ENCODE measurements at places on chromosomes 4 and X.

DNA sequence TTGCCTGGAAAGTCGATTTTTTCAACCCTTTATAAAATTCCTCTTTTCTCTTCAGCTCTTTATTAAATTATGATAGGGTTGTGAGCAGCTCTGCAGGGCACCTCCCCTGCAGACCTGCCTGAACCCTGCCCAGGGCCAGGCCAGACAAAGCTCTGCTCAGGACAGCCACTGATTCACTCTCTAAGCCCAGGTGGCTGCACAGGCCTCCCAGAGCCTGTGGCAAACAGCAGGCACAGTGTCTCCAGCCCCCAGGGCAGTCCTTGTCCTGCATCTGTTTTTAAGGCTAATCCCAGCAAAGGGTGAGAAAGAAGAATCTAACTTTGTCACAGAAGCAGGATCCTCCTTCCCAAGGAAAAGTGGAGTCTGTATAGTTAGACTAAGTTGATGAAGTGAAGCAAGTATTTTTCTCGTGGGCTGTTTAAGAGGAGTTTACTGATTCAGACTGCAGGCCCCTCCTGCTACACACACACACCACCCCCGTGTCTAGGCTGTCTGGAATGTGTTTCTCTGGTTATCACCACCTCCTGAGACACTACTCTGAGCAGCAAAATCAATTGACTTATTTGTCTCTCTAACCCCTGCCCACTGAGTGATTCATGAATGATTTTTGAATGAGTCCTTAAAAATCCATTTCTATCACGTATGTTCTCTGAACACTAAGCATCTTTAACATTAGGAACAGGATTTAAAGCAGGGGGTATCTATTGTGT, 101.7 kb downstream of the CHIC2 start:
- no peak for DNase-seq

DNA sequence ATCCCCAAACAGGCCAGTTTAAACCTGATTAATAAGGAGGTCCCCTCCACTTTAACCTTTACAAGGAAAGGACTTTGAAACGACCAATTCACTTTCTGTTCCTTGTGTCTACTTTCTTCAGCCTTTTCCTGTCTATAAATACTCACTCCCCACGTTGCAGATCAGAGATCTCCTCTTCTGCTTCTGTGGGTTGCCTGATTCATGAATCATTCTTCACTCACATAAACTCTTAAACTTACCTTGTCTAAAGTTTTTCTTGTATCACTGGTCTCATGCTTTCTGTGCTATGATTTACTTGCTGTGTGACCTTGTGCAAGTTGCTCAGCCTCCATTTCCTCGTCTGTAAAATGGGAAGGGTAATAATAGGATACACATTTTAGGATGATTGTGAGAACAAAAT, 236.1 kb downstream of the QDPR start:
- no peak for DNase-seq

GRCh38 chrX:40013266-40014195, 84.2 kb downstream of the BCOR start:
- DNase-seq = no peak

DNA sequence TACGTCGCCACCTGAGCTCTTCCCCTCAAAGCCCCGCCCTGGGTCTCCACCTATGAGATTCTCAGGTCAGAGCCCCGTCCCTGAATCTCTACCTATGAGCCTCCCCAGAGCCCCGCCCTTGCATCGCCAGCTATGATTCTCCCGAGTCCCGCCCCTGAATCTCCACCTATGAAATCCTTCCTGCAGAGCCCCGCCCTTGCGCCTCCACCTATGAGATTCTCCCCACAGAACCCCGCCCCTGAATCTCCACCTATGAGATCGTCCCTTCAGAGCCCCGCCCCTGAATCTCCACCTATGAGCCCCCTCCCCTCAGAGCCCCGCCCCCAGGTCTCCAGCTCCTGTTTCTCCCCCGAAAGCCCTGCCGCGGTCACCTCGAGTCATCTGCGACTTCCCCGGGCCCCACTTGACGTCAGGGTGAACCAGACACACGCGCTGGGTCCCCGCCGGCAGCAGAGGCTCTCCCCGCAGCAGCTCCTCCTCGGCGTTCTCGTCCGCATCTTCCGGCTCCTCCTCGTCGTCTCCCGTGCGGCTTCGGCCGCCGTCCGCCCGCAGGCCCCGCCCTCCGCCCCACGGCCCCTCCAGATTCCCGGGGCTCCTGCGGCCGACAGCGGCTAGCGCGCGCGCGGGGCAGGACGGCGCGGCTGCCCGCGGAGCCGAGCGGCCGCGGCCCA, 393 bp downstream of the GTPBP6 start:
- peak; percentile 93 for DNase-seq

DNA sequence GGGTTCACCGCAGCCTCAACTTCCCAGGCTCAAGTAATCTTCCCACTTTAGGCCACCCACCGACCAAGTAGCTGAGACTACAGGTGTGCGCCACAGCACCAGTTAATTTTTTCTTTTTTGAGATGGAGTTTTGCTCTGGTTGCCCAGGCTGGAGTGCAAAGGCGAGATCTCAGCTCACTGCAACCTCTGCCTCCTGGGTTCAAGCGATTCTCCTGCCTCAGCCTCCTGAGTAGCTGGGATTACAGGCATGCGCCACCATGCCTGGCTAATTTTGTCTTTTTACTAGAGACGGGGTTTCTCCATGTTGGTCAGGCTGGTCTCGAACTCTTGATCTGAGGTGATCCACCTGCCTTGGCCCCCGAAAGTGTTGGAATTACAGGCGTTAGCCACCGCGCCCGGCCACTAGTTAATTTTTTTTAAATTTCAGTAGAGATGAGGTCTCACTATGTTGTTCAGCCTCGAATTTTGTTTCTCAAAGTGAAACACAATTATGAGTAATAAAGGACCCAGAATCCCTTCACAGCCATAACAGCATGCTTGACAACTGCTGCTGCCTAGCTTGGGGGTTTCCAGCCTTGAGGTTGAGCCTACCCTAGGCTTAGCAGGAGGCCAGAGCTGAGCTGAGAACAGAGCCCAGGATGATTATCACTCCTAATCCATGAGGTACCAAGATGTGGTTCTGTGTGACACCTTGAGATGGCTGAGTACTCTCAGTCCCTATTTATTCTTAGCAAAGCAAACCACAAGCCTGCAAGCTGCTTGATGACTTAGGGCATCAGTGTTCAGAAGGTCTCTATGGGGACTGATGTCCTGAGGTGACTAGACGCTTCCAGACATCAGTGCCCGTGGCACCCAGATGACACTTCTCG, 41.6 kb upstream of the NKRF start:
- no peak for DNase-seq

DNA sequence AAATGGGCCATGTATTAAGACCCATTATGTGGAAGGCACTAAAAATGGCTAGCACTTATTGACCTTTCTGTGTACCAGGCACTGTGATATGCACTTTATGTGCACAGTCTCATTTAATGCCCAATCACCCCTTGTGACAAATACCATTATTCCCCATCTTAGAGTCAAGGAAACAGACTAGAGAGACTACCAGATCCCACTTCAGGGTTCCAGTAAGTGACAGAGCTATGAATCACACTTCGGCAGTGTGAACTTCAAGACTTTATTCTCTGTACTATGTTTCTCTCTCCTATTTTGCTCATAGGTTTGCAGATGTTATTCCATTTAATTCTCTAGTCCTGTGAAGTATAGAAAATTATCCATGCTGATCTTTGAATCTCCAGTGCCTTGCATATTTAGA, 107.0 kb downstream of the NFKB1 start:
- no peak for DNase-seq

- peak; percentile 20 for DNase-seq
Observed at GRCh38 chr4:72489267-72489666, 79.8 kb downstream of the ADAMTS3 start.

DNA sequence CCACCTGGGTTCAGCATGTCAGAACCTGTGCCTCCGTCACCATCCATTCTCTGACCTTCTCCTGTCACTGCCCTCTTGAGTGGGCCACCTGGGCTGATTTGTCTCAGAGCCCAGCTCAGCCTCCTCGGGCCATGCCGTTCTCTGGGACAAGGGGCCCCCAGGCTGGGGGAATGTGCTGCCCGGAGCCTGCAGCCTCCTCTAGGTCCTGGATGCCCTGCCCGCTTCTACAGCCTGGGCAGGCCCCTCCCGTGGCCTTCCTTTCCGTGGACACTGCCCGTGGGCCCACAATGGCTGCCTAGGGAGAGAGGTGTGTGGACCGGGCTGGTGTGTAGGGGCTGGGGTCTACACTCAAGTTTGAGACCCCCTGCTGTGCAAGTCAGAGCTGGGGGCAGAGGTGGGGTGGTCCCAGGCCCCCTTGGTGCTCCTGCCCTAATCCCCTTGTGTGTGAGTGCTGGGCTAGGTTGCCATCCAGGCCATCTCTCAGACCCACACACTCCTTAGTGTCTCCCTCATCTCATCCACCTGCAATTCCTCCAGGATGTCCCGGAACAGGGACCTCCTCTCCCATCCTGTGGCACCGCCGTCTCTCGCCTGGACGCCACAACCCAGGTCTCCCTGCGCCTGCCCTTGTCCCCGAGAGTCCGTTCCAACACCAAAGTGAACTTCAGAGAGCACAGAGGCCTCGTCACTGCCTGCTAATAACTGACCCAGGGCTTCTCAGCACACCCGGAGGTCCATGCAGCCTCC, 12.4 kb downstream of the PSAPL1 start:
- DNase-seq = no peak

- DNase-seq = no peak
Observed at GRCh38 chrX:49269767-49270248, at the start of gene PPP1R3F. TSS of gene PPP1R3F (plus strand) at chrX:49269793. CDS start at chrX:49269870, 77 bp downstream.

DNA sequence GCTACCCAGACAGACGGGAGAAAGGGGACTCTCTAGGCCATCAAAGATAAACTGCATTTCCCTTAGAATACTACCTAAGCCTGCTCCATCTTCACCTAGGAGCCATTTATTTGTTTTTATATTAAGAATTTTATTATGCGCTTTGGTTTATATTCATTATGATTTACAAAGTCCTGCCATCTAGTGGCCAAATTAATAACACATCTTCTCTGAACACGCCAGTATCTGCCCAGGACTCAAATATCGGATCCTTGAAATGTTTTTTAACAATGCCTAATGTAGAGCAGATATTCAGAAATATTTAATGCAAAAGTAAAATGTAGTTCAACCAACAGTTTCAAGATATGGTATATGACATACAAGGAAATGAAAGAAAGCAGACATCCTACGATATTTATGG, 20.8 kb upstream of the PRPS2 start:
- no peak for DNase-seq

DNA sequence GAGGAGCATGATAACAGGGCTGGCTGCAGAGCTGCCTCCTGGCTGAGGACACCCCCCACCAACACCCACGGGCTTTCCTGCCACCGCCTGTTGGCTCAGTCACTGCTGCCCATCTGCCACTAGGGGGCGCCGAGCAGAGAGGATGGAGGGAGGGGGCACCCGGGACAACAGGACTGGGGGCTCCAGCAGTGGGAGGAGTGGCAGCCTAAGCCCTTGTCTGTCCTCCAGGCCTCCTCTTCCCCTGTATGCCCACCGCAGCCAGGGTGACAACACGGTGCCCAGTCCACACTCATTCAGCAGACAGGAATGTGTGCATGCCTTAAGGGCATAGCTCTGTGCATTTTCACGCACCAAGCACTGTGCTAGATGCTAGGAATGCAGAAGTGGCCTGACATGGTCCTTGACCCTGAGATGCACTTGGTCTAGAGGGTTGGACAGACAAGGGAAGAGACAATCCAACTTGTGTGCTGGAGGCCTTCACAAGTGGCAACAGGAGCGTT, 149.9 kb downstream of the AMMECR1 start:
- no peak for DNase-seq

- no peak for DNase-seq
Observed at GRCh38 chr4:178556796-178557195, 1114.6 kb upstream of the AGA start.

- no peak for DNase-seq
Observed at GRCh38 chr4:180993244-180993836, 1249.9 kb upstream of the TENM3 start.

DNA sequence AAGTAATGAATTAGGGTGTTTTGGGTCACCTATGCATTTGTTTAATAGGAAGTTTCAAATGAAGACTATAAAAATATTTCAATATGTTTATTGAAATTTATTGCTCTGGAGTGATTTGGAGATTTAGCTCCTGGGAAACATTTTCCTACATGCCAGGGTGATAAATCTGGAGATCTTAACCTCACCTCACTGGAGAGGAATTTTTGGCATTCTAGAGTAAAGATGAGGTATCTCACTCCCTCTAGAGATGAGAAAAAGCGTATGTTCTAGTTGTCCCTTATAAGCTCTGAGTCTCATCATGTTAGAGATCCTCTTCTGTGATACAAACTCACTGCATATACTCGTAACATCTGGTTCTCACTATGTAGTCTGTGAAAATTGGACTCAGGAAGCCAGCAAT, 219.0 kb downstream of the KLHL4 start:
- no peak for DNase-seq

DNA sequence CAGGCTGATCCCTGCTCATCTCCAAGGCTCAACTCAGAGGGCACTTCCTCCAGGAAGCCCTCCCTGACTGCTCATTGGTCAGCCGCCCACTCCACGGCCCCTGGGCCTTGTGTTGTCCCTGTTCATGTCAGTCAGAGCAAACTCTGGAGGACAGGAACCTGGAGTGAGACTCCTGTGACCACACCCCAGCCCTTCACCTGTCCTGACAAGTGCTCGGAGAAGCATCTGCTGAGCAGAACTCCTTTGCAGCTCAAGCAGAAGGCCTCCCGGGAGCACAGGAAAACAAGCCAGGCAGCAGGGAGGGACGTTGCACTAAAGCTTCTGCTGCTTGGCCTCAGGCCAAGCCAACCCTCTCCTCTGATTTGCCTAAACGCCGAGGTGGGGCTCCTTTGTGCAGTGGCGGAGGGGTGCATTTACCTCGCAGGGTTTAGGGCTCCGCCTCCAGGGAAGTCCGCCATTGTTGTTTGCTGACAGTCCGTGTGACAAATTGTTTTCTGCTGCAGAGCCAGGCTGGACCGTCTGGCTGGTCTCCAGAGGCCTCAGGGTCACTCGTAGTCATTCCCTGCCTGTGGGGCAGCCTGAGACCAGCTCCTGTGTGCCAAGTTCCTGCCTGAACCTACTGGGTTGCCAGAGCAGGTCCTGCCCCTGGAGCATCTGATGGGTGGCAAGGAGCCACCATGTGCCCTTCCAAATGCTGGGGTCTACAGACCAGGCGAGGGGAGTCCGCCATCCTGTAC, 61.8 kb downstream of the C4orf50 start:
- no peak for DNase-seq

GRCh38 chr4:45172636-45173035, 446.3 kb upstream of the GNPDA2 start:
- DNase-seq = no peak

GRCh38 chr4:153529646-153530045, 63.5 kb downstream of the TMEM131L start:
- no peak for DNase-seq

DNA sequence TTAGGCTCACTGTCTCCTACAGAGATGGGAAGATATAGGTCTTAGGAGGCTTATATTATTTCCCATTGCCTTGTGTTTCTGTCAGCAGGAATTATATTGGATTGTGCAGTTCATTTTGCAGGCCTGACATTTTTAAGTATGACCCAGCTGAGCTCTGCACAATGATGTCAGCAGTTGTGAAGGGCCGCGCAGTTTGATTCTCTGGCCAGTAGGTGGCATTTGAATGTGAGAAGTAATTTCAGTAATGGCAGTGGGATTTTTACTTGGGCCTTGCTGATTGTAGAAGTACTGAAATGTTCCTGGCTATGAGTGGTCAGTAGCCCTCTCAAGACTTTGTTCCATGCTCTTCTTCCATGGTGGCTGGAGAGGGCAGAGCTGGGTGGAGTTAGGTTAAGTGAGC, 247.2 kb upstream of the MTMR8 start:
- no peak for DNase-seq

- DNase-seq = no peak
Observed at GRCh38 chr4:89336818-89337420, 29.3 kb upstream of the GPRIN3 start.
